Activated naive CD8-positive, alpha-beta T cell treated with anti-CD3 and anti-CD28 coated beads for 36 hours (primary cell): ENCODE measurements at places on chromosomes 5 and 9. TPM values are rescaled to one million over a fixed set of nuclear protein-coding genes. Genes with fewer than 3 reads are reported as not detected.

GRCh38 chr9:34636791-34637355 is 714 bp downstream of the SIGMAR1 start:
- peaks cover 23% of the 10 kb centered on the region for H3K36me3 ChIP-seq
- H3K4me1 ChIP-seq = peaks cover 30% of the 10 kb centered on the region
- H3K27me3 ChIP-seq = no peaks in the 10 kb centered on the region
- H3K27ac ChIP-seq = peak overlapping the region; percentile 93

GRCh38 chr9:97507428-97507984 is 6.0 kb downstream of the TMOD1 start:
- peaks cover 13% of the 10 kb centered on the region for H3K4me1 ChIP-seq
- no peak overlapping the region for H3K4me3 ChIP-seq
- DNase-seq = no peak
- peaks cover 26% of the 10 kb centered on the region for H3K27me3 ChIP-seq

GRCh38 chr9:107975426-107976010 is 485.9 kb upstream of the KLF4 start:
- no peaks in the 10 kb centered on the region for H3K27me3 ChIP-seq
- H3K27ac ChIP-seq = no peak overlapping the region
- H3K4me1 ChIP-seq = no peaks in the 10 kb centered on the region
- no peak for DNase-seq
- H3K4me3 ChIP-seq = no peak overlapping the region
- H3K36me3 ChIP-seq = no peaks in the 10 kb centered on the region

DNA sequence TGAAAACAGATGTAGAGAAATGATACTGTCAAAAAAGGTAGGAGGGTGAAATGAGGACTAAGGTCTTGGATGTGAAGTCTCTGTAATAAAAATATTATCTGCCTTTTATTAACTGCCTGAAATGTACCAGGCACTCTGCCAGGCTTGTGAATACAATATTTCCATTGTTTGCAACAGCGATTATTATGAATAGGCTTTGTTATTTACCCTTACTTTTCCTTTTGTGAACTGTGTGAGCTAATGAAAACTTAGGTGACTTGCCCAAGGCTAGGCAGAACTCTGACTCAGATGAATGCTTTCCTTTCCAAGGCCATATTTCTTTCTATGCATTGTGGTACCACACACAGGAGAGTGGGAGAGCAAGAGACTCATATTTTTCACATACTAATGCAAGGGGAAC is 204.1 kb downstream of the CDH12 start:
- DNase-seq = no peak
- H3K4me1 ChIP-seq = no peaks in the 10 kb centered on the region
- no peak overlapping the region for H3K27ac ChIP-seq
- no peak overlapping the region for H3K4me3 ChIP-seq
- no peaks in the 10 kb centered on the region for H3K27me3 ChIP-seq

DNA sequence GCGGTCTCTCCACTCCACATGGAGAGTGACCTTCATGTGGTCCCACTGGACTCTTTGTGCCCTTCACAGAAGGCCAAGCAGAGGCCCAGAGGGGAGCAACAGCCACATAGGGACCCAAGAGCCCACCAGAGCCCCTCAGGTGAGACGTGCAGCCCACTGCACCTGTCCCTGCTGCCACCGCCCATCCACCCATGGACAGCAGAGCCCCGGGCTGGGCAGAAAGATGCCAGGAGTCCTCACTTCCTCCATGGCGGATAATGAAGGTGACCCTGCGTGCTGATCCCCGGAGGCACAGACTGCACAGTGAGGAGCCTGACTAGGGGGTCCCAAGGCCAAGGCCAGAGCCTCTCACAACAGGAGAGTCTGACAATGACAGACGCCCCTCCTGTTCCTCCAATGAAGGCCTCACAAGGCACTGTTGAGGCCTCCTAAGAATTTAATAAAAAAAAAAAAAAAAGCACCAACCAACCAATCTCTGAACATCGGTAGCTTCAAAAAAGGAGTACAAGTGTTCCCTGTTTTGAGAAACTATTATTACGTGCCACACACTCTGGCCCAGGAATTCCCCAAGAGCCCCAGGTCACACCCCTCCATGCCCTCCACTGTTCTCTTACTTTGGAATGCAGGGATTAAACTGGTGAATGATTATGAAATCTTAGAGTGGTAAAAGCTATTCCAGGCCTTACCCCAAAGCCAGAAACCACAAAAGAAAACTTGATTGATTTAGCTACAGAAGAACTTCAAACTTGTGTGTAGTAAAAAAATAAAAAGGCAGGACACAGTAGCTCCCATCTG is 2.8 kb upstream of the PPP1R26 start:
- H3K4me1 ChIP-seq = peaks cover 1% of the 10 kb centered on the region
- no peak overlapping the region for H3K4me3 ChIP-seq
- H3K36me3 ChIP-seq = no peaks in the 10 kb centered on the region
- no peak for DNase-seq
- no peak overlapping the region for H3K27ac ChIP-seq

GRCh38 chr9:95936579-95937075 is 61.1 kb downstream of the ERCC6L2 start:
- DNase-seq = no peak
- H3K27ac ChIP-seq = no peak overlapping the region
- H3K27me3 ChIP-seq = no peaks in the 10 kb centered on the region
- peaks cover 79% of the 10 kb centered on the region for H3K36me3 ChIP-seq
- no peaks in the 10 kb centered on the region for H3K4me1 ChIP-seq

GRCh38 chr5:38994324-38994927 is 79.8 kb downstream of the RICTOR start:
- no peak overlapping the region for H3K4me3 ChIP-seq
- peaks cover 10% of the 10 kb centered on the region for H3K4me1 ChIP-seq
- no peaks in the 10 kb centered on the region for H3K27me3 ChIP-seq
- no peak overlapping the region for H3K27ac ChIP-seq
- DNase-seq = no peak

- no peaks in the 10 kb centered on the region for H3K36me3 ChIP-seq
- no peak overlapping the region for H3K27ac ChIP-seq
- no peak overlapping the region for H3K4me3 ChIP-seq
- no peaks in the 10 kb centered on the region for H3K27me3 ChIP-seq
- H3K4me1 ChIP-seq = peaks cover 7% of the 10 kb centered on the region
Observed at GRCh38 chr5:178326374-178326715, 93.7 kb upstream of the PHYKPL start.

GRCh38 chr5:159002171-159002570 is 97.5 kb downstream of the EBF1 start:
- H3K27me3 ChIP-seq = peaks cover 11% of the 10 kb centered on the region
- no peaks in the 10 kb centered on the region for H3K36me3 ChIP-seq
- H3K27ac ChIP-seq = no peak overlapping the region
- no peak overlapping the region for H3K4me3 ChIP-seq
- no peak for DNase-seq

GRCh38 chr5:126677121-126677520 is 76.4 kb downstream of the PHAX start:
- H3K27ac ChIP-seq = no peak overlapping the region
- no peak overlapping the region for H3K4me3 ChIP-seq
- H3K27me3 ChIP-seq = no peaks in the 10 kb centered on the region
- H3K4me1 ChIP-seq = peaks cover 5% of the 10 kb centered on the region

DNA sequence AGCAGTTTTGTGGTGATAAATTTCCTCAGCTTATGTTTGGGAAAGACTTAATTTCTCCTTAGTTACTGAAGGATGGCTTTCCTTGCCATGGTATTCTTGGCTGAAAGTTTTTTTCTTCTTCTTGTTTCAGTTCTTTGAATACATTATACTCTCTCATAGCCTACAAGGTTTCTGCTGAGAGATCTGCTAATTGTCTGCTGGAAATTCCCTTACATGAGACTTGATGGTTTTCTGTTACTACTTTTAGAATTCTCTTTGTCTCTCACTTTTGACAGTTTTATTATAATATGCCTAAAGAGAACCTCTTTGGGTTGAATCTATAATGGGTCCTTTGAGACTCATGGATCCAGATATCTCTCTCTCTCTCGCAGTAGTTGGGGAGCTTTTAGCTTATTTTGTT is 693.6 kb downstream of the PRELID2 start:
- no peaks in the 10 kb centered on the region for H3K36me3 ChIP-seq
- H3K4me1 ChIP-seq = no peaks in the 10 kb centered on the region
- H3K4me3 ChIP-seq = no peak overlapping the region
- no peaks in the 10 kb centered on the region for H3K27me3 ChIP-seq

- H3K4me1 ChIP-seq = no peaks in the 10 kb centered on the region
- no peak overlapping the region for H3K27ac ChIP-seq
- H3K4me3 ChIP-seq = no peak overlapping the region
- H3K36me3 ChIP-seq = peaks cover 22% of the 10 kb centered on the region
- no peak for DNase-seq
Observed at GRCh38 chr9:2722715-2723114, 5.4 kb downstream of the KCNV2 start.

DNA sequence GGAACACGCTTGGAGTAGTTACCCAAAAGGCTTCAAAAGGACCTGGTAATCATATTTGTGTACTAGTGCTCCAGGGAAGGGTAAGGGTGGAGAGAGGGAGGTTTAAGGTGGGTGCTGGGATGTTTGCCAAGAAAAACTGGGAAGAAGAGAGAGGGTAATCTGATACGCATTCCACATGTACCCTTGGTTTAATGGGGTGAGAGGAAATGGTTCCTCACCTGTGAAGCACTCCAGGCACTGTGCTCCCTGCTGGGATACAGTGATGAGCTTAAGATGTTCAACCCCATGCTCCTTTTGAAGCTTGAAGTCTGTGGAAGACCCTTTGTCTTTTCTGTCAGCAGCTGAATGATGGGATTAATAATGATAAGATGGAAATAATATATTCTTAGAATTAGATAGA is 98.4 kb downstream of the COX7C start:
- H3K27ac ChIP-seq = no peak overlapping the region
- H3K36me3 ChIP-seq = no peaks in the 10 kb centered on the region
- peaks cover 3% of the 10 kb centered on the region for H3K27me3 ChIP-seq
- H3K4me1 ChIP-seq = no peaks in the 10 kb centered on the region

GRCh38 chr5:153896701-153897100 is 142.0 kb downstream of the FAM114A2 start:
- DNase-seq = no peak
- no peaks in the 10 kb centered on the region for H3K27me3 ChIP-seq

DNA sequence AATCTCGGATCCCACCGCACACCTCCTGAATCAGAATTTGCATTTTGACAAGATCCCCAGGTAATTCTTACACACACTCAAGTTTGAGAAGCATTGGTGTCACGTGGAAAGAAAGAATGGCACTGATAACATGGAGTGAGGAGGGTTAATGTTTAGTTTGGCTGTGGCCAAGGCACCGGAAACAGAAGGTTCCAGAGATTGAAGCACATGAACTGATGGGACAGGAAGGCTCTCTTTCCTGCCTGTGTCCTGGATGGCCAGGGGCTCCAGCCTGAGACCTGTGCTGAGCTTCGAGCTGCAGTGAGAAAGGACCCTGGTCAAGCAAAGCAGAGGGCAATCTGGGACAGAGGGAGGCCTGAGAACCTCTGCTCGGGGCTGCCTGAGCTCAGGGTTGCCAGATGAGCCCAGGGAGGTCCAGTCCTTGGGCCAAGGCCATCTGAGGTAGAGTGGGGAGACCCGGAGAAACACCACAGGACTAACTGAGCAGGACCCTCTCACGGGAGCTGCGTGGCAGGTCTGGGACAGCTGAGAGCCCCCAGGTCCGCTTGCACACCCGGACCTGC is 27.3 kb downstream of the AFAP1L1 start:
- H3K4me3 ChIP-seq = no peak overlapping the region
- no peaks in the 10 kb centered on the region for H3K27me3 ChIP-seq
- no peak overlapping the region for H3K27ac ChIP-seq
- DNase-seq = no peak

DNA sequence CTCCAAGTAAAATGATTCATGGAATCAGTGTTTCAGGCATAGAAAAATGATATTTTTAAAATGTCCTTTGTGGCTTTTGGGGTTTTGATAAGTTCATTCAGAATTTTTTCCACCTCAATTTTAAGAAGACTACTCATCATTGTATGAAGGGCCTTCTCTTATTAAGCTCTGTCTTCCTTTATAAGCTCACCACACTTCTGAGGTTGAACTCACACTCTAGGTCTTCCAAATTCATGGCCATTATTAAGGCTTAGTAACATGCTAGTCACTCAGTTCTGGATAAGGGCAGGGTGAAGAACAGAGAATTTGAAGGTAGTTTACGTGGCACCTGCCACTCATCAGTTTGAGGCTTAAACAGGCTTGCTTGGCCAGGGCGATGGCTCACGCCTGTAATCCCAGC is 4.2 kb downstream of the MELK start:
- peaks cover 34% of the 10 kb centered on the region for H3K4me1 ChIP-seq
- no peak for DNase-seq
- H3K36me3 ChIP-seq = peaks cover 52% of the 10 kb centered on the region
- no peaks in the 10 kb centered on the region for H3K27me3 ChIP-seq
- peak overlapping the region; percentile 34 for H3K27ac ChIP-seq

Gene TNIP1
- total RNA-seq = 185 TPM

Gene CENPP
- 26.5 TPM for total RNA-seq

Gene PCDHB11
- not detected for total RNA-seq

Gene TMEM174
- not detected for total RNA-seq

Gene LIFR
- not detected for total RNA-seq

Gene GNPDA1
- 148 TPM for total RNA-seq

Gene VCAN
- total RNA-seq = not detected

Gene CD74
- 290 TPM for total RNA-seq

Gene HINT2
- 65.0 TPM for total RNA-seq

Gene MVB12B
- 7.9 TPM for total RNA-seq
